ENCODE measurements at places on chromosomes 6 and 20.

DNA sequence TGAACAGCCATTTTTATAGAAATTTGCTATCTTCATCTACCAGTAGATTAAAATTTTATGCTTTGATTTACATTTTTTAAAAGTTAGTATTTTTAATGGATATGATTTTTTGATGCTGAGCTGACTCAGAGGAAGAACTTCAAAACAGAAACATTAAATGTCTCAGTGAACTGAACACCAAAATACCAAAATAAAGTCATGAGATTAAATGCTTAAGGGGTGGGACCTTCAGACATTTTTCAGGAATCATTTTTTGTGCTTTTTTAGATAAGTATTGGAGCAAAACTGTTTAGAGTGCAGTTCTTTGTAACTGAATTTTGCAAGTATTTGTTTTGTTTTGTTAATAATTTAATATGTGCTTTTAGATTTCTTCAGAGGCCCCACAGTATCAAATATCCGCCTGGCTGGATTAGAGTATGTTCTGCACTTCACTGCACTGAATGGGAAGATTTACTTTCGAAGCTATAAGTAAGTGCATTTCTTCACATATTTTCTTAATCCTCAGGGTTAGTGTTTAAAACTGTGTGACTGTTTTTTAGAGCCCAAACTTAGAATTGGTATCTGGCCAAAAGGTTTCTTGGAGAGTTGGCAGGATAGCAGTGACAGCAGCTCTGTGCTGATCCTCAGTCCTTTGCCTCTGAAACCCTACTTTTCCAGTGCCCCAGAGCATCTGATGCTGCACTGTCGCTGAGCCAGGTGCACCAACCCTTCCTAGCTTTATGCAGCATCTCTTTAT is 33.7 kb downstream of the RPF2 start:
- no peak for DNase-seq

DNA sequence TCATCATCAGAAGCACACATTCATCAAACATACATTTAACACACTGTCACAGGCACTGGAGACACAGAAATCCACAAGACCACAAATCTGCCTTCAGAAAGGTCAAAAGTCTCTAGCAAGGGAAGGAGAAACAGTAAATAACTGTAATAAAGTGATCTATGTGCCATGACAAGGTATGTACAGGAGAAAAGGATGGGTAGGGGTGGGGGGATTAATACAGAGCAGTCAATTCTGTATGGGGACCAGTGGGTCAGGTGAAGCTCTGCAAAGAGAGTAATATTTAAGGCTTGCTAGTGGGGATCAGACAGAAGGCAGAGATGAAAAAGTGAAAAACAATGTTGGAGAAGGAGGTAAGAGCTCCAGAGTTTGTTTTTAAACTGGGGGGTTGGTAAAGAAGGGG is 32.6 kb downstream of the ELOVL5 start:
- DNase-seq: no peak

- peak; percentile 30 for DNase-seq
Observed at GRCh38 chr20:431012-431904, 23.2 kb downstream of the RBCK1 start.

- DNase-seq: no peak
Observed at GRCh38 chr20:17129089-17129488, 97.8 kb upstream of the PCSK2 start.

DNA sequence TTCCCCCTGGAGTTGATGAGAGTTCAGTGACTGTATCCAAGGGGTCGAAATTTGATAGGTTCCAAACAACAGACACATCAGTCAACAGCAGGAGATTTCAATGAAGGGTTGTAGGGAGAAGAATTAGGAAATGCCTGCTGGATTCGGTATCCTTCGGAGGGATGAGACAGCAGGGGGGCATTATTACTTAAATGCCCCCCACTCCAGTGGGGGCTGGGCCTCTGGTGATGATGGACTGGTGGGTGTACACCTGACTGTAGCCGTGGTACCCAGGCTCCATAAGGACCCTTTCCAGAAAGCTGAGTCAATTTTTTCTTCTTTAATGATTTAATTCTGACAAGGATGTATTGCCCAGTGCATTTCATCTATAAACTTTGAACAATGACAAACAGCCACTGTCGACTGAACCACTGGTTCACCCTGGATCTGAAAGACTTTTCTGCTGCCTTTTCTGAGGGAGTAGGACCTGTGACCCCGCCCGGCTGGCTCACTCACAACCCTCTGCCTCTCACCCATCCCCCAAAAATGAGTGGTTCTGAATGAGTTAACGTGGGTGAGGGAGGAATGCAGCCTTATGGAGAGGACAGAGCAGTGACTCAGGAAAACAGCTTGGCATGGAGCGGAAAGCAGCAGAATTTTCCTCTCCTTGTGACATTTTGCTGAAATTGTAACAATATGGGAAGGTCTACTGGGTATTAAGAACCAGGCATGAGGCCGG is 41.0 kb downstream of the ZMYND8 start:
- no peak for DNase-seq

DNA sequence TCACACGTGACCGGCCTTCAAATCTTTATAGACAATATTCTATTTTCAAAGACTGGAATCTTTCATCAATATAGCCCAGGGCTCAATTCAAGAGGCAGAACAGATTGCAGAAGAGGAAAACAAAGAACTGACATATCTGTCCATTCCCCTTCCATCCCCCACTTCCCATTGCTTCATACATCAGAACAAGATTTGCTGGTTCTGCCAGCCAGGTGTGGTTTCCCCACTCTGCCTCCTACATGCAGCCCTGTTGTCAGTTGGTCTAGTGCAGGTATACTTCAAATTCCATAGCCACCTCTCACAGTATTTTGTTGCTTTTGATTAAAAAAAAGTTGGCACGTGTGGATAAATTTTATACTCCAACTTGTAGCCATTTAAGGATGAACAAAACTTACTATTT is 174.9 kb downstream of the CD109 start:
- no peak for DNase-seq

DNA sequence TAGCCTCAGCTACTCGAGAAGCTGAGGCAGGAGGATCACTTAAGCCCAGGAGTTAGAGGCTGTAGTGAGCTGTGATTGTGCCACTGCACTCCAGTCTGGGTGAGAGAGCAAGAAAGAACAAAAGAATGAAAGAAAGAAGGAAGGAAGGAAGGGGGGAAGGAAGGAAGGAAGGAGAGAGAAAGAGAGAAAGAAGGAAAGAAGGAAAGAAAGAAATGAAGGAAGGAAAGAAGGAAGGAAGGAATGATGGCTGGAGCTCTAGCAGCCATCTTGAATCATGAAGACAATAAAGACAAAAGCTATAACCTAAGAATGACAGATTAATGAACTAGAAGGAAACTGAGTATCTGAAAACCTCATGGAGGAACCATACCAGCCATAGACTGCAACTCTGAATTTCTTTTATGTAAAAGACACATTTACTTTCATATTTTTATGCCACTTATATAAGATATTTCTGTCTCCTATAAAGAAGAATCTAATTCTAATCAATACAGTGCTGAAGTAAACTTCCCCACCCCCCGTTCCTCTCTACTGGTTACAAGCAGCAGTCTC is 522.3 kb upstream of the JARID2 start:
- DNase-seq: no peak

- DNase-seq: no peak
Observed at GRCh38 chr6:155959898-155960495, 504.4 kb upstream of the NOX3 start.

GRCh38 chr6:133242637-133243585 is 1.8 kb downstream of the EYA4 start:
- DNase-seq: peak; percentile 3

- DNase-seq: no peak
Observed at GRCh38 chr6:97151601-97152000, 131.4 kb downstream of the MMS22L start.

DNA sequence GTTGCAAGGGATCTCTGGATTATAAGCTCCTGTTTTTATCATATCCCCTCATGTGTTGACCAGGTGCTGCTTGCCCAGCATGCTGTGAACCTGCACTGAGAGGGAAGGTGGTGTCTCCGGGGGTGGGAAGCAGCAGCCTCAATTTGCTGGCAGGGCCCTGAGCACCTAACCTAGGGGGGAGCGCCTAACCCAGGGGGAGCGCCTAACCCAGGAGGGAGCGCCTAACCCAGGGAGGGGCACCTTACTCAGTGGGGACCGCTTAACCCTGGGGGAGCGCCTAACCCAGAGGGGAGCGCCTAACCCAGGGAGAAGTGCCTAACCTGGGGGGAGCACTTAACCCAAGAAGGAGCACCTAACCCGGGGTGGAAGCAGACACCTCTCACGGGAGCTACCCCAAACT is 83.3 kb upstream of the QKI start:
- no peak for DNase-seq

DNA sequence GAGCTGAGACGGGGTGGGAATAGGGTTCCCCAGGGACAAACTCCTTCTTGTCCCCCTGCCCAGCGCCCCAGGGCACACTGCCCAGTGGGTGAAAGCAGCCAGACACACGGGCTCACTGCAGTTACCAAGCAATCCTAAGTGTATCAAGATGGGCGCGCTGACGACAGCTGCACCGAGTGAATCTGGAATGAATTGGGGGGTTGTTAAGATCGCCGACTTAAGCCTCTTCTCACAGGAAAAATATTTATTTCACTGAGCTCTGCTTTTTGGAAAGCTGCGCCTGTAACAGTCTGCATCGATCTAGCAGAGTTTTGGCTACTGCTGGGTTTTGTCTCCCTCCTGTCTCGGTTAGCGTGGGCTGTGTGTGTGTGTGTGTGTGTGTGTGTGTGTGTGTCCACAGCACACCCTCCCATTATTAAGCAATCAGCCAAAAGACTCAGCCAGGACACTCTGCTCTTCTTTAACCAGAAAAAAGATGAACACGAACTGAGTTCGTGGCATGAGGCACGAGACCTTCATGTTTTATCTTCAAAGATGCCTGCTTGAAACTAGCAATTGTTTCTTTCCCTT is 35.9 kb downstream of the RIPOR3 start:
- no peak for DNase-seq

DNA sequence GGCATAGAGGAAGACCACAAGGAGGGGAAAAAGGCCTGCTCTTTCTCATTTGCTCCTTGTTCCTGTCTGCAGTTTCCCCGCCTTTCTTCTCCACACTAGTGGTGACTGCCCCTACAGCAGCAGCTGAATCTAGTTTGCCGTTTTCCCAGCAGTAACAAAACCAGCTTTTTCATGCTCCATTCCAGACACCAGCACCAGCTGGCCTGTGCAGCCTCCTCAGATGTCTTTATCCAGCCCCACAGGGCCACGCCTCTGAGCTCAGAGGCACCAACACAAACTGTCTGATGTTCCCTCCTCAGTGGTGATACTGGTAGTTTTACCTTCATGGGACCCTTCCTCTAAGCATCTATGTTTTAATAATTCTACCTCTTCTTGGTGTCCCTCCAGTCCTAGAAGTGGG is 70.4 kb upstream of the SLC24A3 start:
- no peak for DNase-seq

GRCh38 chr20:40991181-40991889 is 37.3 kb upstream of the TOP1 start:
- DNase-seq: peak; percentile 94

- no peak for DNase-seq
Observed at GRCh38 chr20:40669692-40670091, 19.3 kb downstream of the MAFB start.

- no peak for DNase-seq
Observed at GRCh38 chr6:130725551-130725950, 101.7 kb upstream of the SMLR1 start.

- DNase-seq: no peak
Observed at GRCh38 chr6:169824848-169825557, 73.6 kb downstream of the ERMARD start.

GRCh38 chr6:26450240-26450639 is 7.5 kb upstream of the BTN2A1 start:
- no peak for DNase-seq

DNA sequence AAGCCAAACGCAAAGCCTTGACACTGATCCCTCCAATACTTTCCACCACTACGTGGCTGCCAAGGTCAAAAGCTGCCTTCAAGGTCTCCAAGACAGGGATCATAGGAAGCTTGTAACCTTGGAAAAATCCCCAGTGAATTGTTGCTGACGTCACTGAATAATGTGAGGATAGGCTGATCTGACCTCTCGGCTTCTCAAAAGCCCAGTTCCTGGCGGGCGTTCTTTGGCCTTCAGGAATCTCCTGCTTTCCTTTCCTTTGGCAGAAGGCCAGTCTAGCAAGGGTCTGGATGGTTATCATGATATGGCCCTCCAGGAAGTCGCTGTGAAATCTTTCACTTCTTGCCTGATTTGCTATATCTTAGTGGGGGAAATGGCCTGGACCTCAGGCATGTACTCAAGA is 61.4 kb upstream of the TNFAIP3 start:
- no peak for DNase-seq

DNA sequence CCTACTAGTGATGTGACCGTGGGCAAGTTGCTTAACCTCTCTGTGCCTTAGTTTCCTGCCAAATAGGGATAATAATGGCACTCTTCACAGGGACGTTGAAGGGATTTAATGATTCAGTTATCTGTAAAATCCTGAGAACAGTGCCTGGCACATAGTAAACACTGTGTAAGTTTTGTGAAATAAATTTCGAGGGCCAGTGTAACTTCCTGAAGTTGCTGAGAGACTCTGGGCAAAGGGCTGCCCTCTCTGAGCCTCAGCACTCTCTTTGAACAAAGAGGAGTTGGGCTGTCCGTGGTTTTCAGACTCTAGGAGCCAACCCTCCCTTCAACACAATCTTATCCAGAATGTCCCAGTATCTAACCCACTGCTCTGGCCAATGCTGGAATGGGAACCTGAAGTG is 2.5 kb upstream of the TEAD3 start:
- DNase-seq: no peak

DNA sequence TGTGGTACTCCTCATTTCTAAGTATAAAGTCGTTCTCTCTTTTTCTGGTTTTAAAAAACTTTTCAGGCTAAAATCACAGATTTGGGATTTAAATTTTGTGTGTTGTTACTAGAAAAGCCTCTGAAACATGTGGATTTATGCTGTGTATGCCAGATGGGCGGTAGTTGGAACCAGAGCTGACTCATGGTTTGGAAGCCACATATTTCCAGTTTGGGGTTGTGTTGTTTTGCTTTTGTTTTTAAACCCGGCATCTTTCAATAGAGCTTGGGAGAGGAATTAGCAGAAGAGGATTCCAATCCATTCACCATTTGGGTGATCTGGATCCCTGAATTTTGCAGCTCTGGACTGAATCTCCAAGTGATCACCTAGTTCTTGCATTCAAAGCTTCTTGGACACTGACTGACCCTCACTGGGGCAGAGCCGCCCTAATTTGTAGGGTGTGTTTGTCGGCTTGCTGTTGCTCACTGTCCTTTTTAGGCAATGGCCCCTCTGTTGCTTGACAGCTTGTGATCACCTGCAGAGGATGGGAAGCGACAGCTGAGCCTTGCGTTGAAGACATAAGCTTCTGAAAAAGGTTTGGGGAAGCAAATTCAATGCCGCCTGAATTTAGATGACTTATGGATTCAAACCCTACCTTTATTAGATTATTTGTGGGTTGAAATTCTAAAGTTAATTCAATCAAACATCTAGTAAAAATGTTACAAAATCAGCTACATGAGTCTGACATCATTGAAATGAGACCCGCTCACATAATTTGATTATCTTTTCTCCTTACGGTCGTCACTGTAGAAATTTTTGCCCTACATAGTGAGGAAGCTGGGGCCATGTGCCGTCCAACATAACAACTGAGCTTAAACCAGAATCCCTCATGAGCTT is 79.9 kb upstream of the CD83 start:
- DNase-seq: no peak

- DNase-seq: no peak
Observed at GRCh38 chr20:40802886-40803285, 113.8 kb upstream of the MAFB start.

GRCh38 chr20:58131151-58131550 is 97.3 kb downstream of the ANKRD60 start:
- no peak for DNase-seq

- no peak for DNase-seq
Observed at GRCh38 chr6:28914941-28915340, 8.8 kb downstream of the TRIM27 start.
